COLO829 (cell line): ENCODE measurements at places on chromosomes 3 and 15.
A peak's percentile ranks its signal among the peaks of the same experiment; 100 is the strongest.

DNA sequence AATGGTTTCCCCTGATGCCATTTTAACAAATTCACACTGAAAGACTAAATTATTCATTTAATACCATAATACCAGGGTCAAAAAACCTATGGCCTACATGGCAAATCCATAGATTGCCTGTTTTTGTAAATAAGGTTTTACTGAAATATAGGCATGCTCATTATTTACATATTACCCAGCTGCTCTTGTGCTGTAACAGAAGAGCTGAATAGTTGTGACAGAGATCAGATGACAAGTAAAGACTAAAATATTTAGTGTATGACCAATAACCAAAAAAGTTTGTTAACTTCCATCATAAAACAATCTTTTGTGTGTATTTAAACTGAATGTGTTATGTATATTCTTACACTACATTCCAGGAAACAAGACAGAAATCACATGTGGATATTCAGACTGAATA, 60.2 kb downstream of the DENND4A start:
- DNase-seq: no peak

DNA sequence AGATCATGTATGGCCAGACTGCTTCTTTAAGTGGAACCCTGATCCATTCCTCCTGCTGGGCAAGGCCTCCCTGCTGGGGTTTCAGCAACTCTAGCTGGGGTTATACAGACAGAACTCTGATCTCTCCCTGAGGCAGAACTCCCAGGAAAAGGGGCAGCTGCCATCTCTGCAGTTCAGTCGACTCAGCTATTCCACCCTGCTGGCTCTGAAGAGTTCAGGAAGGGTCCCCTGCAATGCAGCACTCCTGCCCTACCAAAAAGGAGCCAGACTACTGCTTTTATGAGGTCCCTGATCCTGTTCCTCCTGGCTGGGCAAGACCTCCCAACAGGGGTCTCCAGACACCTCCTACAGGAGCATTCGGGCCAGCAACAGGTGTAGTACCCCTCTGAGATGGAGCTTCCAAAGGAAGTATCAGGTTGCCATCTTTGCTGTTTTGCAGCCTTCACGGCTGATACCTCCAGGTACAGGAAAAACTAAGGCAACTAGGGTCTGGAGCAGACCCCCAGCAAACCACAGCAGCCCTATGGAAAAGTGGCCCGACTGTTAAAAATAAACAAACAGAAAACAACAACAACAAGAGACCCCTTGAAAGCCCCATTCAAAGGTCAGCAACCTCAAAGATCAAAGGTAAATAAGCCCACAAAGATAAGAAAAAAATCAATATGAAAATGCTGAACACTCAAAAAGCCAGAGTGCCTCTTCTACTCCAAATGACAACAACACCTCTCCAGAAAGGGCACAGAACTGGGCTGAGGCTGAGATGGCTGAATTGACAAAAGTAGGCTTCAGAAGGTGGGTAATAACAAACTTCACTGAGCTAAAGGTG, 14.2 kb upstream of the CP start:
- DNase-seq: no peak

DNA sequence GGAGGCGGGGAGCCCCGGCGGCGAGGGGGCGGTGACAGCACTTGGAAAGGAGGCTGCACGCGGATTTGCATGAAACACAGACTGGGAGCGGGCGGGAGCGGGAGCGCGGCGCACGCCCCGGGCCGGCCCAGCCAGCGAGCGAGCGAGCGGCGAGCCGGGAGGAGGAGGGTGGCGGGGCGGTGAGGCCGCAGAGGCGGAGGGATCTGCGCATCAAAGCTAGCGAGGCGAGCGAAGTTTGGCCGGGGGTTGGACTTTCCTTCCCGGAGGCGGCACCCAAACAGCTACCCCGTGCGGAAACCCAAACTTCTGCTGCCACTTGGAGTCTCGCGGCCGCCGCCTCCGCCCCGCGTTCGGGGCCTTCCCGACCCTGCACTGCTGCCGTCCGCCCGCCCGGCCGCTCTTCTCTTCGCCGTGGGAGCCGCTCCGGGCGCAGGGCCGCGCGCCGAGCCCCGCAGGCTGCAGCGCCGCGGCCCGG, at the start of gene SMAD3:
Gene SMAD3, plus strand, starts transcription at position 72 of the 475 bp plus-strand sequence. CDS start 553 bp downstream, outside the sequence.
- peak; percentile 74 for DNase-seq

- no peak for DNase-seq
Observed at GRCh38 chr3:29279286-29279685, 1.6 kb upstream of the RBMS3 start.

GRCh38 chr3:80753021-80753420, 985.2 kb upstream of the ROBO1 start:
- DNase-seq: no peak

GRCh38 chr3:100454677-100455076, 37.7 kb upstream of the TMEM45A start:
- no peak for DNase-seq

DNA sequence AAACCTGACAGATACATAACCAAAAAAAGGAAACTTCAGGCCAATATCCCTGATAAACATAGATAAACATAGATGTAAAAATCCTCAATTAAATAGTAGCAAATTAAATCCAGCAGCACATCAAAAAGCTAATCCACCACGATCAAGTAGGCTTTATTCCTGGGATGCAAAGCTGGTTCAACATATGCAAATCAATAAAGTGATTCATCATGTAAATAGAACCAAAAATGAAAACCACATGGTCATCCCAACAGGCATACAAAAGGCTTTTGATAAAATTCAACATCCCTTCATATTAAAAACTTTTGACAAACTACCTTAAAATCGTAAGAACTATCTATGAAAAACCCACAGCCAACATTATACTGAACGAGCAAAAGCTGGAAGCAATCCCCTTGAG, 882.2 kb downstream of the NTRK3 start:
- no peak for DNase-seq

DNA sequence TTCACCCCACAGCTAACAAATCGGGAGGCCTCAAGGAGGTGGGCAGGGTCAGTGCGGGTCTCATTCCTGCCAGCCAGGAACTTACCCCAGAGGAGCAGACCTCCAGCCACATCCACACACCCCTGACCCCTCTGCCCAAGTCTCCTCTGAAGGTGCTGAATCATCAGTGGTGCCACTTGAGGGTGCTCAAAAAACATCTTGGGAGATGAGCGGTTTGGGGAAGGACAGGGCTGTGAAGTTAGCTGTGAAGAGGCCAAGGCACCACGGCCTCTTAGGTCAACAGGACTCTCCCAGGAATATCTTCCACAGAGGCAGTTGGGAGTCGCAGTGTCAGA, 1.2 kb downstream of the DAPK2 start:
- DNase-seq: no peak

GRCh38 chr15:27545494-27546255, 553.4 kb downstream of the OCA2 start:
- no peak for DNase-seq

DNA sequence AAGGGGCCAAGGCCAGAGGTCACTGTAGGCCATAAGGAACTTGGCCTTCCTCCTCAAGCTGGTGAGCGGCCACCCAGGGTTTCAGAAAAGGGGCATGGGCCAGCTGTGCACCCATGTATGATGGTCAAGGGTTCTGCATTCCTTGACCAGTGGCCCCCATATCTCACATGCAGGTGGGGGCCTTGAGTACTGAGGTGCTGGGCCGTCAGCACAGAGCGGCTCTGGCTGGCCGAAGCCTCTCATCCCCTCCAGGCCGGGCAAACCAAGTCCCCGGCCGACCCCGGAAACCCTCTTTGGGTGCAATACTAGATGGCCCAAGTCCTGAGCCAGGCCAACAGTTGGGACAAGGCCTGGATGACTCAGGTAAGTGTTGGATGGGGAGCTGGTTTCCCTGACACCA, 9.5 kb downstream of the ALG3 start:
- no peak for DNase-seq

GRCh38 chr3:102024270-102024904, 175.1 kb downstream of the NFKBIZ start:
- no peak for DNase-seq

DNA sequence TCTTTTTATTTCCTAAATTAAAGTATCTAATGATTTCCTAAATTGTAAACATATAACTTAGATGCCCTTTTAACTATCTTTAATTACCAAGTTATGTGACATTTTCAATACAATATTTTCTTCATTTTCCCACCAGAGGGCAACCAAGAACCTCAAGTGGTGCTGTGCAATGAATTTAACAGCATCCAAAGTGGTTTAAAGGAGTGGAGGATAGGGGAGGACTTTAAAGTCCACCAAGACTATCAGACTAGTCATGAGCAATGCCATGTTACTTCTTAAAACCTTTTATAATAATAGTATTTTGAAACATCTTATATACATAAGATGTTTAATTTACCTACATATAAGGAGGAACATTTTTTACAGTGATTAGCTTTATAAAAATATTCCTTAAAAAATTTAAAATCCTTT, 74.4 kb downstream of the DLG1 start:
- peak; percentile 66 for DNase-seq

GRCh38 chr3:56205406-56205805, 262.9 kb downstream of the ERC2 start:
- DNase-seq: no peak

GRCh38 chr15:68145706-68146105, 59.4 kb downstream of the CALML4 start:
- no peak for DNase-seq

DNA sequence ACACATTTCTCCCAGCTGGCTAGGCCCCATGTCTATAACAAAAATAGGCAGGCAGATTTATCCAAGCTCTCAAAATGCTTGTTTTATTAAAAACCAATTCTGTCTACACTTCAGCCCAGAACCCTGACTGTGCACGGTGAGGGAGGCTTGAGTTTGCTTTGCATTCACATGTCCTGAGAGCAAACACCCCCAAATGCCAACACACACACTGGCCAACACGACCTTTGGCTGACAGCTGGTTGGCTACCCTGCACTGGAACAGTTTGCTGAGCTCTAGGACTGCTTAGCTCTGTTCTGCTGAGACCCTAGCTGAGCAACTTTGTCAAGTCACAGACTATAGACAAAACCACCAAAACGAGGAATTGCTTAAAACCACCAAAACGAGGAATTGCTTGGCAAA, 3.6 kb downstream of the STIMATE start:
- no peak for DNase-seq

DNA sequence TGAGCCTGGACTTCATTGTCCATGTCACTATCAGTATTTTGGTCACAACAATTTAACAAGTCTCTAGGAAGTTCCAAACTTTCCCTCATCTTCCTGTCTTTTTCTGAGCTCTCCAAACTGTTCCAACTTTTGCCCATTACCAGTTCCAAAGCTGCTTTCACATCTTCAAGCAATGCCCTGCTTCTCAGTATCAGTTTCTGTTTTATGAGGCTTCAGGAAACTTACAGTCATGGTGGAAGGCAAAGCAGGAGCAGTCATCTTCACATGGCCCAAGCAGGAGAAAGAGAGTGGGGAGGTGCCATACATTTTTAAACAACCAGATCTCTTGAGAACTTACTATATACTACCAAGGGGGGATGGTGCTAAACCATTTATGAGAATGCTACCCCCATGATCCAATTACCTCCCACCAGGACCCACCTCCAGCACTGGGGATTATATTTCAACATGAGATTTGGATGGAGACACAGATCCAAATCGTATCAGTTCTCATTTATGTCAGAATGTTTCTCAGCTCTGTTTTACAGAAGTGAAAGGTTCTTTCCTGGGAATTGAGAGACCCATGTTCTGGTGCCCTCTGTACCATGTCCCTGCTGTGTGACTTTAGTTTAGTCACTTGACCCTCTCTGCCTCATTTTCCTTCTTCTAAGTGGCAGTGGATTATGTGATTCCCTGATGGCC, 169.7 kb downstream of the PLCL2 start:
- no peak for DNase-seq

DNA sequence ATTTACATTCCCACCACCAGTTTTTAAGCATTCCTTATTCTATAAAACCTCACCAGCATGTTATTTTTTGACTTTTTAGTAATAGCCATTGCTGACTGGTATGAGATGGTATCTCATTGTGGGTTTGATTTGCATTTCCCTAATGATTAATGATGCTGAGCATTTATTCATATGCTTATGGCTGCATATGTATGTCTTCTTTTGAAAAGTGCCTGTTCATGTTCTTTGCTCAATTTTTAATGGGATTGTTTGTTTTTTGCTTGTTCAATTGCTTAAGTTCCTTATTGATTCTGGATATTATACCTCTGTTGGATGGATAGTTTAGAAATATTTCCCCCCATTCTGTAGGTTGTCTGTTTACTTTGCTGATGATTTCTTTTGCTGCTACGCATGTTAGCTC, 16.1 kb downstream of the TBC1D5 start:
- DNase-seq: no peak

- DNase-seq: no peak
Observed at GRCh38 chr15:89399238-89400115, 64.9 kb upstream of the POLG start.

DNA sequence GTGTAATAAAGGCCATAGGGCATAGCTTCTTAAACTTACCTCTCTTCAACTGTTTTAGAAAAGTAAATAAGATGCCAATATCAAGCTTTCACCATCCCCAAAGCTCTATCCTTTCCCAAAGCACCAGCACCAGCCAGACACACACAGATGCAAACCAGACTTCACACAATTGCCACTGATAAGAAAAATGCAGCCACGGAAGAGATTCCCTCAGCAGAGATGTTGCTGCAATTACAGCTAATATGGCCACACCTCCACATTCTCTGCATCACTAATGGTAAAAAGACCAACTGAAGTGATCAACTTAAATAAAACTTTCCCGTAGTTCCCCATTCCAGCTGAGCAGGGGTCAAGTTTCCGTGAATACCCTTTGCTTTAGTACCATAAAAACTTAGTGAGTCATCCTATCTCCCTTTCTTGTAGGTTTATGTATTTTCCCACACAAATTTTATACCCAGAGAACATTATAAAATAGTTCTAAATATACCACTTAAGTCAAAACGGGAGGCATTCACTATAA, 64.4 kb downstream of the SLC9A9 start:
- no peak for DNase-seq

- no peak for DNase-seq
Observed at GRCh38 chr15:66749841-66750575, 48.0 kb downstream of the SMAD6 start.

DNA sequence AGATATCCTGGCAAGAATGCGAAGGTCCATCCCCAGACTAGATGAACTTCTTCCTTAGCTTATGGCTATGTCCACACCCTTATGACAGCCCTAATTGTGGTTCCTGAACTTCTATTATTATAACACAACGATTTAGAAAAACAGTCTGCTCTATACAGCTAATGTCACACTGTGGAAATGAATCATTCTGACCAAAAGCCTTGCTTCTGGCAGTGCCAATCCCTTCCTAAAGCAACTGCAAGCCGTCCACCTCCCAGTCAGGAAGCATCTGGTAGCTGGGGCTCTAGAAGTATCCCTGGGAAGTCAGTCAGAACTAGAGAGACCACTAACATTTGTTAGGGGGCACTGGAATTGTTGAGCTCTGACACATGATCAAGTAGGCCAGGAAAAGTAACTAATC, 45.0 kb downstream of the MYO5A start:
- DNase-seq: no peak

- no peak for DNase-seq
Observed at GRCh38 chr3:157522648-157523047, 19.4 kb upstream of the VEPH1 start.

- no peak for DNase-seq
Observed at GRCh38 chr15:65254356-65254755, 32.3 kb downstream of the PARP16 start.

DNA sequence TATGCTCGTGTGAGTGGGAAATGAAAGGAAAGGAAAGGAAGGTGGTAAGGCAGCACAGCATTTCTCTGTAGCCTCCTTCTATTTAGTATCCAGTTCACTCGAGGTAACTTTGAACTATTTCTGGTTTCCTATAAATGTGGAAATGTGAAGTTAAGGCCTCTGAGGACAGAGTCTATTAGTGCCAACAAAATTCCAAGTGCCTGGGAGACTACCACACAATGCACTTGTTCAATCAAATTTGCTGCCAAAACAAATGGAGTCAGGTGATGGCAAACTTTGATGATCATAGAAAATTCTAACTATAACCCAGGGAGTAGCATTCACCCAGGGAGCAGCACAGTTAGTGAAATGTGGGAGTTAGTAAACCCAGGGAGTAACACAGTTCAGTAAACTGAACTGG, 155.1 kb downstream of the ALCAM start:
- no peak for DNase-seq
